ENCODE measurements at places on chromosomes 6 and 20.

- DNase-seq = no peak
Observed at GRCh38 chr20:54431156-54431944, 44.0 kb upstream of the DOK5 start.

GRCh38 chr6:156697225-156697830, 79.8 kb upstream of the ARID1B start:
- DNase-seq = no peak

- peak; percentile 73 for DNase-seq
Observed at GRCh38 chr20:58891086-58891717, 38.7 kb downstream of the GNAS start.

DNA sequence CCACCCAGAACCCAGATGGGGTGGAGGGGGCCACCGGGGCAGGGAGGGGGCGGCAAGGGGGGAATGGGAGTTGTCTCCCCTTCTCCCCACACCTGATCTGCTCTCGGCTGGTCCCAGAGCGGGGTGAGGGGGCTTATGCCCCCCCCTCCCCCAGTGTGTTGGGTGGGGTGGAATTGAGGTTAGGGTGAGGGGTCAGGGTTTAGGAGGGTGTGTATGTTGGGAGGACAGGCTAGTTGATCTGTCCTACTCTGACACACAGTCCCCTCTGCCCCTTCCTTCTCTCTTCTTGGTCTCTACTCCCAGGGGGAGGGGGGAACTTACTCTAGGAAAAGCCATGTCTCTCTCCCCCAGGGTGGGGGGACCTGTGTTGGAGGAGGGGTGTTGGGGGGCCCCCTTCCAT, 1.9 kb upstream of the ZBTB9 start:
- DNase-seq = no peak

- no peak for DNase-seq
Observed at GRCh38 chr6:147063469-147064031, 140.7 kb upstream of the STXBP5 start.

GRCh38 chr6:89310929-89311328, 4.2 kb downstream of the GABRR2 start:
- DNase-seq = no peak

GRCh38 chr6:81722506-81723223, 29.8 kb downstream of the TENT5A start:
- DNase-seq = no peak

Data from activated CD4-positive, CD25-positive, alpha-beta regulatory T cell treated with anti-CD3 and anti-CD28 coated beads, Interleukin-2, amount 50 U/mL, for 72 hours (primary cell).